ENCODE measurements at places on chromosomes 1 and 21.
A peak's percentile ranks its signal among the peaks of the same experiment; 100 is the strongest.

DNA sequence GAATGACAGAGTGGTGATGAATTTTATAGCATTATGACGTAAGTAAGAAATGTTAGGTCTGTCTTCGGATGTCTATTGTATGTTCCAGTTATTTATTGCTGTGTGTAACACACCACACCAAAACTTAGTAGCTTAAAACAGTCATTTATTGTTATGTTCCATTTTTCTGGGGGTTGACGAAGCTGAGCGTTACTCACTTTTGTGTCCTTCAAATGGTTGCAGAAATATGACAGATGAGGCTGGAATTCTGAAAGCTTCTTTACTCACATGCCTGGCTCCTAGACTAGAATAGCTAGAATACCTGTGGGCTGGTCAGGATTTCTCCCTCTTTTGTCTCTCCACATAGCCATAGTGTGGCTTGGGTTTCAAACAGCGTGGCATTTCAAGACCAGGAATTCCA, 62.1 kb upstream of the S1PR1 start:
- no peak for DNase-seq

DNA sequence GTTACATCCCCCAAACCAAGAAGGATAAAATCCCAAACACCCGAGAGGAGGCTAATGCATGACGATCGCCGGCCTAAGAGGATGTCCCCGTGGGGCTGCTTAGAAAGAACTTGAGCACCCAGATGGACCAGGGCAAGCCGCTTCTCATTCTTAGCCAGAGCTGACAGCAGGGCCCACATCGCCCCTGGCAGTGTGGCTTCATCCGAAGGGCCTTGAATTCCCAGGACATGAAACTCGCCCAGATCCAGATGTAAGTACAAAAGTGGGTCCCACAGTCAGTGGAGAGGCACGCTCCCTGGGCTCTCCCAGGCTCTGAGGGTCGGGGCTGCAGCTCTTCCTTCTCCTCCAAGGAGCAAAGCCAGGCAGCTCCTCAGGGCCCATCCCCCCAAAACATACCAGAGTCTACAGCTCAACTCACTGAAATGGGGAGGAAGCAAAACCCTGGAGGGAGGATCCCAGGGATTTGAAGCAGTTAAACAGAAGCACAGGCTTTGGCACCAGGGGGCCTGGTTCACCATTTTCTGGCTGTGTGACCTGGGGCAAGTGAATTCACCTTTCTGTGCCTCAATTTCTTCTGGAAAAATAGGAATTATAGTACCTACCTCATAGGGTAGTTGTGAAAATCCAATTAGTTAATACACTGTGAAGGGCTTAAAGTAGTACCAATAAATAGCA, 85.6 kb downstream of the MAN1C1 start:
- no peak for DNase-seq

DNA sequence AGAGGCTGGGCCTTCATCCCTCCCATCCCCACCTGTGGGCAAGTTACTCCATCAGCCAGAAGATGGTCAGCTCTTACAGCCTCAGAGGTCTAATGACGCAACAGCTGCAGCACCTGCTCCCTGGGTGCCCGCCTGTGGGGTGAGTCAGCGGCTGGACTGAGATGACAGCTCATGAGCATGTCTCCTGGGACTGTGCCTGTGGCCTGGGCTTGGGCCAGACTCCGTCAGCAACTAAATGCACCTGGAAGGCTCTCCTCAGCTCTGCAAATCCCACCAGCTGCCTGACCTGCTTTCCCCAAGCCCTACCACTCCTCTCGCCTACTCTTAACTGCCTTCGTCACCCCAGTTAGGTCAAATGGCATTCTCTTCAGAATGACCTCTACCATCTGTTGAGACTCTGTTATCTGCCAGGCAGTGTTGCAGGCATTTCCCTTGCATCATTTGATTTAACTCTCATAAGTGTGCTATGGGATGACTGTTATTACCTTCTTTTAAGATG, 47.7 kb downstream of the ETS2 start:
- no peak for DNase-seq

DNA sequence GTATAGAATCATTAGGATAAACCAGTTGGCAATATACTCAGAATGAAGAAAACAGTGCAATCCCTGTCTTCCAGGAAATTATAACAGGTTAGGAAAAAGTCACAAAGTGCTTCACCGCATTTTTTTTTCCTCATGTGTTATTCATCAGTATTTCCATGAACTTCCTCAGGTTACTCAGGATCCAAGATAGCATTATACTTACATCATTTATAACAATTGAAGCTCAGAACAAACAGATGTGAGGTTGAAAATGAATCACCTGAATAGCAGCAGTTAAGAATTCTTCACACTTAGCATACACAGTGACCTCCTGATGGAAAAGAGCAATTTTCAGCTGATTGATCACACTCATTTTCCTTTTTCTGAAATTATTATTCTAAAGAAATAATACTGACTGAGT, 1040.7 kb upstream of the B3GALT2 start:
- no peak for DNase-seq

DNA sequence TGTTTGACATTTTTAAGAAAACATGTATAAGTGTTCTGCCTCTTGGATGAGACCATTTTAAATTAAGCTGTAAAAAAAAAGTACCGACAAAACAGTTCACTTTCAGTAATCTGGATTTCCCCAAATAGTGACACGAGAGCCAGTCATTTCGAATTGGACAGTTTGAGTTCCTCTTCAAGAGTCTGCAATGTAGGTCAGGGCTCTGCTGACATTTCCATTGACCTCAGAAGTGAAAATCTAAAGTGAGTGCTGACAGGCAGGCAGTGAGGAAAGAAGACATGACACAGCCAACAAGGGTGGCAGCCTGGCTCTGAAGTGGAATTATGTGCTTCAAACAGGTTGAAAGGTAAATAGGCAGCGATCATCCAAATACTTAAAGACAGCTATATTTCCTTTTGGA, at the start of gene IL23R:
IL23R (plus strand) TSS at position 259 of the 400 bp plus-strand sequence. CDS start 1,667 bp downstream, outside the sequence.
- DNase-seq, result no peak

GRCh38 chr1:114290341-114290740, 136.7 kb upstream of the SYT6 start:
- DNase-seq, result no peak

DNA sequence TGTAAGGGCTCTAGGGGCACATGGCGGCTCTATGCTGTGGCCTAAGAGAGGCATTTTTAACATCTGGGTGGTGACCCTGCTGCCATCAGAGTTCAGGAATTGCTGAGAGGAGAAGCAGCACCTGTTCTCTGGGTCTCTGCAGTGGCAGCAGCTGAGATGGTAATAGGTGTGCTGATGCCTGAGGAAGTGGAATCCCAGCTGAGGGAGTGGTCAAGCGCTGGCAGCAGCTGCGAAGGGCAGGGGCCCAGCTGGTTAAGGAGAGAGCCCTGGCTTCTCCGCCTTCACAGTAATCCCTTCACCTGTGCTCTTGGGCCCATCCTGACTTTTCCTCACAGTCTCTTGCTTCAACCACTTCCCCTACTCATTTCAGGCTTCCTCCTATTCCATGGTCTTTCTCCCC, 39.8 kb downstream of the GJA5 start:
- DNase-seq, result no peak

GRCh38 chr1:30928171-30928570, 19.6 kb upstream of the SDC3 start:
- DNase-seq, result no peak

DNA sequence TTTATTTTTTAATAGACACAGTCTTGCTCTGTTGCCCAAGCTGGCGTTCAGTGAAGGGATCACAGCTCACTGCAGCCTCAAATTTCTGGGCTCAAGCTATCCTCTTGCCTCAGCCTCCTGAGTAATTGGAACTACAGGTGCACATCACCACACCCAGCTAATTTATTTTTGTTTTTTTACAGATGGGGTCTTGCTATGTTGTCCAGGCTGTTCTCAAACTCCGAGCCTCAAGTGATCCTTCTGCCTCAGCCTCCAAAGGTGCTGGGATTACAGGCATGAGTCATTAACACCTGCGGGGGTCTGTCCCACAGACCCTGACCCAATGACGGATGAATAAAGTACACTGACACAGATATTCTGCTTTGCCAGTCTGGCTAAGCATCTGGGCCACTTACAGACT, 33.6 kb upstream of the ZZZ3 start:
- DNase-seq, result no peak

DNA sequence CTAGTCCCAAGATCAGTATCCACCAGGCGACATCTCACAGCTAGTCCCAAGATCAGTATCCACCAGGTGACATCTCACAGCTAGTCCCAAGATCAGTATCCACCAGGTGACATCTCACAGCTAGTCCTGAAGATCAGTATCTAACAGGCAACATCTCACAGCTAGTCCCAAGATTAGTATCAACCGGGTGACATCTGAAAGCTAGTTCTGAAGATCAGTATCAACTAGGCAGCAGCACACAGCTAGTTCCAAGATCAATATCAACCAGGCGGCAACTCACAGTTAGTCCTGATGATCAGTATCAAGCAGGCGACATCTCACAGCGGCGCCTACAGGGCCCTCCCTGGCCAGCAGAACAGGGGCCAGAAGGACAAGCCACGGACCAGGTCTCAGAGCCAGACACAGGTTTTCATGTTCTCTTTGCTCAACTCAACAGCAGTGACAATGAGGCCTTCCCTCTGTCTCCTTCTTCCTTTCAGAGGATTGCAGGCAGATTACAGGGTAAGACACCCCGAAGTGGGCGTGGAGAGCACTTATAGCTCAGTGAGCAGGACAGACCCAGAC, 32.5 kb downstream of the NPHP4 start:
- no peak for DNase-seq

- DNase-seq, result no peak
These were observed 26.1 kb upstream of the CR2 start for GRCh38 chr1:207427832-207428585.

DNA sequence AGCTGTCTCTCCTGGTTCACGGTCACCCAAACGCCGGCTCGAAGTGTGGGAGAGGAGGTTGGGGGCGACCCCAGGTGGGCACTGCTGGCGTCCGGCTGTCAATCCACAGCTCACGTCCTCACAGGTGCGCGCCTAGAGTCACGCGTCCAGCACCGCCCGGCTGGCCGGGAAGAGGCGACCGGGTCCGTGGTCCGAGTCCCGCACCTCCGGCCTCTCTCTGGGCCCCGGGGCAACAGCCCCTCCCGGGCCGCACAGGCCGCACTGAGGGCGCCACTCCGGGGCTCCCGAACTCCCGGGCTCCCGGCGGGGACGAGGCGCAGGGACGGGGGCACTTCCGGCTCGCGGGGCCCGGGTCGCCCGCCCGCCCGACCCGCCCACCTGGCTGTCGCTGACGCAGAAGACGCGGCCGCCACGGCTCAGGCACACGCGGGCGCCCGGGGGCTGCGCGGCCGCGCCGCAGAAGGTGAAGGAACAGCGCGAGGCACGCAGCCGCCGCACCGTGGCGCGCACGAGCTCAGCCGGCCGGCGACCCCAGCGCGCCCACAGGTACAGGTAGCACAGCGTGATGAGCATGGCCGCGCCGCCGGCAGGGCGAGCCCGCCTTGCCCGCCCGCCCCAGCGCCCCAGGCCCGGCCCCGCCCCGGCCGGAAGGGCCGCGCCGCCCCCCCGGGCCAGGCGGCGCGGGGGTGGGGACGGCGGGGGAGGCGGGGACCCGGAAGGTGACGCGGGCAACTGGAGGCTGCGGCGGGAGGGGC, at the start of gene HLCS:
HLCS (minus strand) TSS at position 604 of the 755 bp plus-strand sequence; CDS start at position 573, 31 bp downstream.
- DNase-seq, result peak; percentile 65

Measured in GM12892 (cell line).